ENCODE measurements at places on chromosomes 16 and 17.

- peak; percentile 68 for DNase-seq
These were observed 180.1 kb downstream of the SPECC1 start for GRCh38 chr17:20189302-20189701.

DNA sequence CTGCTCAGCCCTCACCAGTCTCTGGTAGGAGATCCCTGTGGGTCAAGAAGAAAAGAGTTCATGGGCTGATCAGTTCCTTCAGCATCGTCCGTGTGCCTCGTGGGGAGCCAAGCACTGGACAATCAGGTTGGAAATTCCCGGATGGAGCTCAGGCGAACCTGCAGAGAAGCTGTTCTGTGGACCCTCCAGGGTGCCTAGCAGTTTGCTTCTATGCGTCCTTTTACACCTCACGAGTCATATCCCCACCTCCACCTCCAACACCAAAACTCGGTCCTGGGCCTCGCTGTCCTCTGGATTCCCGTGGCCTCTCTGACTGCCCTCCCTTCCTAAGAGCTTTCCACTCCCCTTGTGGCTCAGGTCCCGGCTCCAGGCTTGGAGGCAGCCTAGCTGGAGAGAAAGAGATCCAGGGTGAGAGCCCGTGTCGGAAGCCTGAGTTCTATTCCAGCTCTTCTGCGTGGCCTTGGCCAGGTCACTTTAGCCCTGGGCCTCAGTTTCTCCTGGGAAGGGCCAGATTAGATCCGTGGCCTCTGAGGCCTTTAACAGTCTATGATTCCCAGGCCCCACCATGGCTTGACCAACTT lies 26.2 kb upstream of the PIK3R6 start:
- no peak for DNase-seq

DNA sequence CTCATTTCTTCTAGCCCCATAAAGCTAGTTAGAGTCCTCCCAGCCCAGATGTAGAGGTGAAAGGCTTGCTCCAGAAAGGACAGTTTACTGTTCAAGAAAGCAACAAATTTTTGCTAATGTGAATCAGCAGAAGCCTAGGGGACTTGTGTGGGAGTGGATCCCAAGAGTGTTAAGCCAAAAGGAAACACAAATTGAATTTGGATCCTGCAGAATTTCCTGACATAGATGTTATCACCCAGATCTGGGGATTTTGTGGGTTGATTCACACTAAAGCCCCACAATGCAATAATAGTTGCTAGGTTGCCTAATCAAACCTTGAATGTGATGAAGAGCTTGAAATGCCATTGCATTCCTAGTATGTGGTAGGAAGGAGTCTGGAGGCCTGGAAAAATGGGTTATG lies 135.2 kb upstream of the HS3ST3A1 start:
- DNase-seq = no peak

DNA sequence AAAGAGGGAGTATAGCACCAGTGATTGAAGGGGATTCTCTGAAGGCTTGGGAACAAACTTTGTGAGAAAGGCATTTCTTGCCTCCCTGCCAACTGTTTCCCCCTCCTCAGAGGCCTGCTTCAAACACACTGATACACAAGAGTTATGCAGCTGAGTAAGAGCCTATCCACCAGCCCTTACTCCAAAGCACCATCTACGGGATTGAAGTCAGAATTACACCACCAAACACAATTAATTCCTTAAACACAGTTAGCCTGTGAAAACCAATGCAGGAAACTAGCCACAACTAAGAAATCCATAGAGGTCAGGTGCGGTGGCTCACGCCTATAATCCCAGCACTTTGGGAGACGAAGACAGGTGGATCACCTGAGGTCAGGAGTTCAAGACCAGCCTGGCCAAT lies 138.3 kb downstream of the SHCBP1 start:
- no peak for DNase-seq

DNA sequence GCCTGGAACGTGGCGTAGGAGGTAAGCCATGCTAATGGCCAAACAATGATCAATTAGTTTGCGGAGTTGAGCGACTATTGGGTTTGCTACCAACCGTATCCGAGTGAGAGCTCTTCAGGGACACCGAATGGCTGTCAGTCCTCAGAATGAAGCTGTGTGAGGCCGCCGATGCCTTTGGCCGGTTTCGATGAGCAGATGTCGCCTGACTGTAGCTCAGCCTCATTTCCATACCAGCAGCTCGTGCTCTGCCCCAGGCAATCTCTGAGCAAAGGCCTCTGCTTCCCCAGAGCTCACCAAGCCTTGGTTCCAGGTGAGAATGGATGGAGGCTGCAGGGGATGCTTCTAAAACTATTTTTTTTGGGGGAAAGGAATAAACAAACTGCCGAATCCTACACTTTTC lies 111.7 kb upstream of the HS3ST4 start:
- no peak for DNase-seq

- DNase-seq = no peak
These were observed 519 bp downstream of the ST6GALNAC2 start for GRCh38 chr17:76585033-76585648.

GRCh38 chr16:68402748-68403040 lies 45.6 kb downstream of the SMPD3 start:
- DNase-seq = no peak

- DNase-seq = no peak
These were observed 1.1 kb upstream of the GFOD2 start for GRCh38 chr16:67720236-67720635.

GRCh38 chr17:8072729-8073461 lies 14.6 kb downstream of the ALOX12B start:
- DNase-seq = no peak

GRCh38 chr16:68782198-68783174 lies 45.4 kb downstream of the CDH1 start:
- DNase-seq = no peak

GRCh38 chr16:80027007-80027965 lies 426.7 kb upstream of the MAF start:
- DNase-seq = peak; percentile 20

DNA sequence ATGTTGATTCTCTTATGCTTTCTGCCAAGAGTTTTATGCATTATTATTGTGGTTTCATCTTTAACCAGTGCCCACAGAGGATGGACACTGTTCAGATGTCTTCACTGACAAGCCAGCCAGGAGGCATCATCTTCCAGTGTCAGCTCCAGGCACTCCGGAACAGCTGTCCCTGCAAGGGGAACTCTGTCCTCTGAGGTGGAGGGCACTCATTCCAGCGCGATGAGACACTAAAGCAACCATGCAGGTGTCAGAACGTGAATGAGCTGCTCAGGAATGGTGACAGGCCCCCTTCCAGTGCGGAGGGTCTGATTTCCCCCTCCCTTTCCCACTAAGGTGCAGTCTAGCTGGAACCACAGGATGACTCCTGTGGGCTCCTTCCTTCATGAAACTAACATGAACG lies 117.5 kb downstream of the NOG start:
- DNase-seq = no peak

DNA sequence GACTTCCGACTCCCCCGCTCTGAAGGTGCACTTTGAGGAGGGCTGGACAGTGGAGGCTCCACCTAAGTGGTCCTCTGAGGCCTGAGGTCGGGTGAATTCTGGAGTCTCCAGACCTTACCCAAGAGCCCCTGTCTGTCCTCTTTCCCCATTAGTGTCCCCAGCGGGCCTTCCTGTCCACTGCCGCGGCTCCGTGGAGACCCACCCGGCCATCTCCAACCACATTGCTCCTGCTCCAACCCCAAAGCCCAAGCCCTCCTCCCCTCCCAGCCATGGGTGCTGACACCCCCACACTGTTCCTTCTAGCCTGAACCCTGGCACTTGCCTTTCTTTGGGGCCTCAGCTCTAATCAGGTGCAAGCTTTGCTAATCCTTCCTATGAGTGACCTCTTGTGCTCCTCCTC lies 283.1 kb upstream of the TNRC6C start:
- DNase-seq = no peak

DNA sequence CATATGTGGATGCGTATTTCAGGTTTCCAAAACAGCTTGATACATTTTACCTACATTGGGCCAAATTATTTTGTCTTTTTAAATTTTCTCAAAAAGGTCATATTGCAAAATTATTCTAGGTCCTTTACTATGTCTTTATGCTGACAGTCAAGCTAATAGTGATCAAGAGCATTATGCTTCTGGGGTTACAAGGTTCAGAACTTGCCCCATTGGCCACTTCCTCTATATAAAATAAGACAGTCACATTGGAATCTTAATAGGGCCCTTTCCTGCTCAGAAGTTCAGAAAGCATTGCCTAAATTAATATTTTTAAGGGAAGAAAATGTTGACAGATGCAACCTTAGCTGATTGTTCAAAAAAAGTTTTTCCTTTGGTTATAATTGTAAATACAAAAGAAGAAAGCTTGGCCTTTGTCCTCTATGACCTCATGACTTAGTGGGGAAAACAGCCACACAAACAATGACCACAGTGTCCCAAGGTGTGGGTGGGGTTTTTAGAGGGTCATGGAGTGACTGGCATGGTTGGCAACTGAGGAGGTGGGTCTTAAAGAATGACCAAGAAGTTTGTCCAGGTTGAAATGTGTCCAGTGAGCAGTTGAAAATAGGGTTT lies 11.8 kb upstream of the RAB11FIP4 start:
- DNase-seq = no peak

DNA sequence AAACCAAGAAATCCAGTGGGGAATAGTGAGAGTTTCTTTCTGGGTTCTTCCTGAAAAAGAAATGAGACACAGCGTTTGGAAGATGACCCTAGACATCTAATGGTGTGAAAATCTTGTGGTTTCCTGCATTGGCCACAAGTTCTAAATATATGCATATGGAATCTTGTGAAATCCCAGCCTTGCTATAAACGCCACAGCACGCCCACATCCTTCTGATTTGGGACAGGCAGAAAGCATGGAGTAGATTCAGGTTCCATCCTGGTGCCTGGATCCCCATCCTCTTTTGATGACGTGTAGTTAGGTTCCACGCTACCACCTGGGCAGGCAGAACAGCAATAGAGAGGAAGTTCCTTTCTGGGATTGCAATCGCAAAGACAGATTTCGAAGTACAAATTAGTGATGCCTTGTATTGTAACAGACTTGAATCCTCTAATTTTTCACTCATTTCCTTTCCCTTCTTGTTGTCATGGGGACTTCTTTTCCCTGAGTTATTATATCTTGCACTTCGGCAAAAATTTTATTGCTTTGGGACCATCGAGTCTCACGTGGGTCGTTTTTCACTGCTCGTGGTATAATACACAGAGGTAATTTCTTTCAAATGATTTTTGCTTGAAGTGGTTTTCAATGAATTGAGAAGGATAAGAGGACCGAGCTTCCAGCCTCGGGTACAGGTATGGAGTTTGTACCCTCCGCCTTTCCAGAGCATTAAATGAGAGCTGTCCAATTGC lies 37.6 kb downstream of the HS3ST4 start:
- DNase-seq = no peak

DNA sequence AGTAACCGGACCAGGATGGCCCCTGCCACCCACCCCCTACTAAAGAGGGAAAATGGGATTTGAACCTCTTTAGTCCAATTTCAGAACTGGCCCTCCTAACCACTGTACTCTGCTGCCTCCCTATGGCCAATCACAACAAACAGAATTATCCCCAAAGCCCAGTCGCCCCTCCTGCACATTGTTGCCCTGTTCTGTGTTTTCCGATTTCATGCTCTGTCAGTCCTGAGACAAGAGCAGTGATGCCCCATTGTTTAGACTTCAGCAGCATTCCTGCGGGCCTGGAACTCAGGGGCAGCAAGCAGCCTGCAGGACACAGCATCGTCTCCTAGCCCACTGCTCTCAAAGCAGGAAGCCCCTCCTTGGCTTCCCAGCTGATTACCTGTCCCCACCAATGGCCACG lies 20.5 kb upstream of the KLHL11 start:
- no peak for DNase-seq

GRCh38 chr17:50479522-50480141 lies 972 bp downstream of the RSAD1 start:
- DNase-seq = peak; percentile 22

DNA sequence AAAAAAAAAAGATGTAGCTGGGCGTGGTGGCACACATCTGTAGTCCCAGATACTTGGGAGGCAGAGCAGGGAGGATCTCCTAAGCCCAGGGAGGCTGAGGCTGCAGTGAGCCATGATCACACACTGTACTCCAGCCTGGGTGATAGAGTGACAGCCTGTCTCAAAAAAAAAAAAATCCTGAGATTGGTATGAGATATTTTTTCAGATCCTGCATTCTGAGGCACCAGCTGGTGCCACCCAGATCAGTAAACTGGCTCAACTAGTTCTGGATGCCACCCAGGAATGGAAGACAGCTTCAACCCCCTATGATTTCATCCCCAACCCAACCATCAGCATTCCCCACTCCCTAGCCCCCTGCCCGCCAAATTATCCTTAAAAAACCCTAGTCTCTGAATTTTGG lies 7.1 kb upstream of the GJC1 start:
- DNase-seq = no peak

DNA sequence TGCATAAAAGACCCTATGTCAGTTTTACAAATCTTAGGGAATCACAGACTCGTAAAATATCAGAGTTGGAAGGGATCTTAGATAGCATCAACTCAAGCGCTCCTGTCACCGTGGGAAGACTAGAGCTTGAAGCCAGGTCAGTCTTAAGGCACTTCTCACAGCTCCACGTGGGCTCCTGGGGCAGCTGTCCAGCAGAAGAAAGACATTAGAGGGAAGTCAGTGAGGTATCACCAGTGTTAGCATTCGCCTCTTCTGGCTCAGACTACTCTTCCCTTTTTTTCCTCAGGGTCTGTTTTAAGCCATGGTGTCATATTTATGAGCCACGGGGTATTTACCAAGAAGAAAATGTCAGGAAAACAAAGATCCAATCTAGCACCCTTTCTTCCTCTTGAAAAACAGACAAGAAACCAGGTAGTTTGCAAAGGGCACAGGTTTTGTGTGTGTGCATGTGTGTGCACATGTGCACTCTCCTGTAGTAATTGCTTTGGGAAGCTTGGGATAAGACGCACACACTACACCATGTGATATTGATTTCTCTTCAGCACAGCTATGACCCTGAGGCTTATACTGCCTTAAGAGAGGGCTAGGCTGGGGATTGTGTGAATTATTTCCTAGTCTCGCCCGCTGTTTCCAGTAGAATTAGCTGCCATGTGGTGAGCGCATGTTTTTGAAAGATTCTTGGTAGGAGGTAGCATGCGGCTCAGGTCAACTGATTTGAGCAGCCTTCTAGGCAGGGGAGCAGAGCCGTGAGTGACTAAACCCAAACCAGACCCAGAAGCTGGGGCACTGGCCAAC lies 61.0 kb upstream of the ELAC2 start:
- DNase-seq = no peak

DNA sequence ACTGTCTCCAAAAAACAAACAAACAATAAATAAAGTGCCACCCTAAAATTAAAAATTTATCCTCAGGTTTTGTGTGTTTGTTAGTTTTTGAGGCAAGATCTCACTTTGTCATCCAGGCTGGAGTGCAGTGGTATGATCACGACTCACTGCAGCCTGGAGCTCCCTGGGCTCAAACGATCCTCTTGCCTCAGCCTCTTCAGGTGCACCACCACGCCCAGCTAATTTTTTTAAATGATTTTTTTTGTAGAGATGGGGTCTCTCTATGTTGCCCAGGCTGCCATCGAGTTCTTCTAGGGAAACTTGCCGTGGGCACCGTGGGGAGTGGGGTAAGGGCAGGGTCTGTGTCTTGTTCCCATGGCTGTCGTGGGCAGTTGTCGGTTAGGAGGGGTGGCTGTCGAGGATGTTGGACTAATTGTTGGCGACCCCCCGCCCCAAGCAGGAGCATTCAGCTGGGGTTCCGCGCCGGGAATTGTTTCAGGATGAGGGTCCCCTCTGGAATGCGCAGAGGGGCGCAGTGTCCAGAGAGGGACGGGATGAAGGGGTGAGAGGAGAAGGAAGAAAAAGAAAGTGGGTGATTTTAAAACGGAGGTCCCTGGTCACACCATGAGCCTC lies 1.1 kb upstream of the RNF213 start:
- no peak for DNase-seq

- DNase-seq = no peak
These were observed 69.0 kb downstream of the ANKFN1 start for GRCh38 chr17:56222255-56222654.

All from amygdala (tissue), 56 donors.